ENCODE measurements at places on chromosomes 2 and 18.

- DNase-seq = no peak
These were observed 29.2 kb upstream of the STK17B start for GRCh38 chr2:196200557-196200956.

GRCh38 chr2:70596739-70597138, 43.1 kb upstream of the TGFA start:
- no peak for DNase-seq

DNA sequence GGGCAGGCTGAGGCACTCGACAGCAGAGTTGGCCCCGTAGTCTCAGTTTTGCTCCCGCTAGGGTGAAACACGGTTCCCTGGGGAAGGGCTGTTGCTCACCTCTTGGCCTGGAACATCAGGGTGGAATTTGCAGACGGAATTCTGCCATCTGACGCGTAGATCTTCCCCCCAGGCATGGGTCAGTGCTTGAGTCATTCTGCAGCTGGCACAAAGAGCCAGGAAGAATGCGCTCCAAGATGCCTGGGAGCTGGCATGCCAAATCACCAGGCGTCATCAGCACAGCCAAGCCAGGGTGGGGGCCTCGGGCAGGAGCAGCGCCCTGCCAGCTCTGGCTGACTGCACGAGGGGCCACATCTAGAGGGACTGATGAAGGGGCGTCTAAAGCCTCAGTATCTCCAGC, 42.7 kb downstream of the ODC1 start:
- no peak for DNase-seq

DNA sequence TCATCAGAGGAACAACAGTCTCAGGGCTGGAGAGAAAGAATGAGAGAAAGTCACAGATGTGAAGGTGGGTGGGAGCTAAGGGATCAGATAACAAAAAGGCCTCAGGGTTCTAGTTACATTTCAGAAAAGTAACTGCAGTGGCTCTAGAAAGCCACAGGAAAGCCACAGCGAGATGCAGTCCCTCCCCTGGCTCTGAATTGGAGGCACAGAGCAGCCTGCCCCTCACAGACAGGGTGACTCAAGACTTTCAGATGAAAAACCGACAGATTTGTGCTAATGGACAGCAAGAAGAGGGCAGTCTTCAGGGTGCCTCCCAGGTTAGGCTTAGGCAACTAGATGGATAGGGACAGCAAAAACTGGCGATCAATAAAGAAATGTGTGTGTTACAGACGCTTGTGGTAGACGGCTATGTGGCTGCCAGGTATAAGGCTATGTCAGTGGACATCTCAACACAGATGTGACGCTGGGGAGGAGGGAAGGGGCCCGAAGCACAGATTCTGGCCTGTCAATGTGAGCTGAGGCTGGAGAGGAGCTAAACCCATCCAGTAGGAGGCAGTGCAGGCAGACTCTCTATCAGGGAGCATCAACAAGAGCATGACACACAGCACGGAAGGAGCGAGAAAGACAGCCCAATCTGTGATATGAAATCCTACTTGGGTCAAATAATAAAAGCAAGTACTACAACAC, 26.2 kb downstream of the UNC50 start:
- DNase-seq = no peak

DNA sequence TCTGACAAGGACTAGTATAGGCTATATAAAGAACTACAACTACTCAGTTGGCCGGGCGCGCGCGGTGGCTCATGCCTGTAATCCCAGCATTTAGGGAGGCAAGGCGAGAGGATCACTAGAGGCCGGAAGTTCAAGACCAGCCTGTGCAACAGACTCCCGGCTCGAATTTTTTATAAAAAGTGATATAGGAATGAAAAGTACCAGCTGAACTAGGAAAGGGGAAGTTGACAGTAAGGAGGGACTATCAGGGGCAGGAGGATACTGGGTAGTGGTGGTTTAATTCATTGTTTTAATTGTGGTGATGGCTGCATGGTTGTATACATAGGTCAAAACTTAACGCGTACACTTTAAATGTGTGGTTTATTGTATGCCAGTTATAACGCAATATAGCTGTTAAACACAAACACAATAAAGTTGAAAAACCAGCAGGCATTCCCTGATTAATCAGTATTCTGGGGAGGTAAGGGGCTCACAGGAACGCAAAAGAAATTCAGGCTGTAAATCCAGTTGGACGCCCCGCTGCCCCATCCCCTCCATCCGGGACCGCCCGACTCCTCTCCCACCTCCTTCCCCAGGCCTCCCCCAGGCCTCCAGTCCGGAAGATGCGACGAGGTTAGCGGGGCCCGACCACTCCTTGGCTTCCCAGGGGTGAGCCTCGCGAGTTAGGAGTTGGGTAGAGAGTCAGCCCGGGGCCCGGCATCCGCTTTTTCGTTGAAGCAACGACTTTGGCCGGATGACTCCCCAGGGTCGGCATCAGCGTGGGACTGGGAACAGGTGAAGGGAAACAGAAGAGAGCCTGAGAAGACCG, 746 bp upstream of the POLR1B start:
- DNase-seq = peak; percentile 67

DNA sequence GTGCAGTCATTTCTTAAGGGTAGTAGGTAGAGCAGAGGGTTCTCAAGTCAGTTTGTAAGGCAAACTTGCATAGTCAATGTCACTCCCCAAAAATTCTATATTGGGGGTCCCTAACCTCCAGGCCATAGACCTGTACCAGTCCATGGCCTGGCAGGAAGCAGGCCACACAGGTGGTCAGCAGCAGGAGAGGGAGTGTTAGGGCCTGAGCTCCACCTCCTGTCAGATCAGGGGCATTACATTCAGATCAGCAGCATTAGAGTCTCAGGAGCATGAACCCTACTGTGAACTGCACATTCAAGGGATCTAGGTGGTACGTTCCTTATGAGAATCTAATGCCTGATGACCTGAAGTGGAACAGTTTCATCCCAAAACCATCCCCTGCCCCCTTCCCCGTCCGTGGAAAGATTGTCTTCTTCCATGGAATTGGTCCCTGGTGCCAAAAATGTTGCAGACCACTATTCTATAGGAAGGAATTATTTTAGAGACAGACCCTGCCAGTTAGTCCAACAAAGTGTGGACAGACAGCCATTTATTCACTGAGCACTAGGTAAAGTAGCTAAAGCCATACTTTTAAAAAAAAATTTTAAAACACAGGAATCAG, 6.7 kb downstream of the COA5 start:
- no peak for DNase-seq

DNA sequence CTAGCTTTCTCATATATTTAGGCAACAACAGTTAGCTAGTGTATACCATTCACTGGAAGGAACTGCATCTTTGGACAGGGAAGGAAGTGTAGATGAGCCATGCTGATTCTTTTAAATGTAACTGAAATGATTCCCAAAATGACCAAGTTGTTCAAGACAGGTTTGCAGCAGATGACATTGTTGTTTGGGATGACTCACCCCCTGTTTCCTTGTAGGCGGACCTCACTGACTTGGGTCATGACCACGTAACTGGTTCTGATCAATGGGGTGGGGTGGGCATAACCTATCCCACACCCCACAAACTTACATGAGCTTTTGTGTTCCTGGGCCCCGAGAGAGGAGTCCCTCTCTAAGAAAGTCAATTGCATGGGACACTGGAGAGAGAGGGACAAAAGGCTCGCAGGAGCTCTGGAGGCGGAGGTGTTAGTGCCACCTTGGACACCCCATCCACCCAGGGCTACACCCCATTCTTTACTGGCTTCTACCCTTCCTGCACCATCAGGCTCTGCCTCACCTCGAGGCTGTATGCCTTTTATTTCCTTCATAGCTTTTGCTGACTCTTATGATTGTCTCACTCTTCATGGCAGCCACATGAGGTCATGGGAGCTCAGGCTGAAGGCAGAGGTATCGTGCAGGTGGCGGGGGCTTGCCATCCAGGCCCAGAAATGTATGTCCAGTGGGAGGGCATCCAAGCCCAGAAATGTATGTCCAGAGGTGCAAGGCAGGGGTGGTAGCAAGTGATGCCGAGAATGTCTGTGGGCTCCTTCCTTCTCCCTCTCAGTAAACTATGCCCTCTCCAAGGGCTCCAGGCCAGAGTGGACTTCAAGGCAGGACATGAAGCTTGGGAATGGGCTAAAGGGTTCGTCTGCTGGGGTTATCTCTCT, 108.0 kb downstream of the TWIST2 start:
- DNase-seq = no peak

- no peak for DNase-seq
These were observed 62.7 kb upstream of the CTDP1 start for GRCh38 chr18:79616651-79617510.

DNA sequence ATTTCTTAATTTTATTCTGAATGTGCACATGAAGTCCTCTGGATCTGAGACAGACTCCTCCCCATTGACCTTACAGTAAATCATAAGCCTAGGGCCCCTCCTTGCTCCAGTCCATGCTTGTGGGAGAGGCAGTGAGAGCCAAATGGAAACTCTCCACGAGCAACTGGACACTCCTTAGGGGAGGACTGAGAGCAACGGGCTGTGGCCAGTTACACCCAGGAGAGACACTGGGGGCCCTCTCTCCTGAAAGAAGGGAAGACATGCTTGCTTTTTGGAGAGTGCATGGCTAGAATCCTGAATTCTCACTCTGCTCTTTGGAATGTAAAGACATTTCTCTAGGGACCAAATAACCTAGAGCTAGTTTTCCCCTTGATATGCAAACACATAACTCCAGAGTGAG, 49.0 kb upstream of the BIN1 start:
- DNase-seq = no peak

DNA sequence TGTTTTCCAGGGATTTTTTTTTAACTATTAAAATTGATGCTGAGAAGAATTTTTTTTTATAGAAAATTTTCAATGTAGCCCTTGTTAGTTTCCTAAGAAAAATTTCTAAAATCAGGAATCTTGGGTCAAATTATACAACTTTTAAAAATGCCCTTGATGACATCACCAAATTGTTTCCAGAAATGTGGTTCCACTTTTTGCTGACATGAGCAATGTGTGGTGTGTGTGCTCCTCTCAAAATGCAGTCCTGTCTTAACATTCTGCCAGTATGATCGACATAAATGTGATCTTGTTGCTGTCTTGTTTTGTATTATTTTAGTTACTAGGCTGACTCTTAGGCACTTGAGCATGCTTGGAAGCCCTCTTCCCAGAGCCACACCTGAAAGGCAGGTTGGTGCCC, 89.7 kb upstream of the ST6GAL2 start:
- DNase-seq = no peak

DNA sequence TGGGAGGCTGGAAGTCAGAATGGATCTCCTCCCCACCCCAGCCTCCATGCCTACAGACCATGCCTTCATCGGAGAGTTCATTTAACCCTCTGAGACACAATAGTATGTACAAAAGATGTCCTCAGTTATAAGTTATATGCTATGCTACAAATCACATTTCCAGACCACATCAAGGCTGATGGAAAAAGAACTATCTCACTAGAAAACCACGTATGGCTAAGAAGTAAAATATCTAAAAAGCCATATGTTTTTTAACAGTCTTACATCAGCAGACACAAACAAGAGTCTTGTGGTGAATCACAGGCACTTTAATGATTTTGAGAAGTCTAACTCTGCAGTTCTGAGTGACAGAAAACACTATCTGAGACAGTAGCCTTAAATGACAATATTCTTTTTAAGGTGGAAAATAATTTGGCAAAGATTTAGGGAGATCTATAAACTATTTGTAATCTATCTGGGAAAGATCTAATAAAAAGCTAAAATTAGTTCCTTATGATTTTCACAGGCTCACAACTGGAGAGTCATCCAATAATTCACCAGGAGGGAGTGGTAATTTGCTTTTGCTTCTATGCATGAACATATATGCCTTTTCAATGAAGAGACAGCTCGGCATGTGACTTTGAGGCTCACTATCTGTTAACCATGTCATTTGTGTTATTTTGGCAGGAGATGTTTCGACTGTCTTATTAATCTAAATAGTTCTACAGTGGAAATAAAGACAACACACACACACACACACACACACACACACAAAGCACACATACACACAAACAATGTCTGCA, 197.5 kb downstream of the IRS1 start:
- no peak for DNase-seq

- DNase-seq = no peak
These were observed 23.1 kb upstream of the GPC1 start for GRCh38 chr2:240412211-240412861.

GRCh38 chr18:21799721-21800120, 59.1 kb downstream of the MIB1 start:
- DNase-seq = no peak

GRCh38 chr2:128594953-128595677, 276.4 kb upstream of the HS6ST1 start:
- peak; percentile 46 for DNase-seq

DNA sequence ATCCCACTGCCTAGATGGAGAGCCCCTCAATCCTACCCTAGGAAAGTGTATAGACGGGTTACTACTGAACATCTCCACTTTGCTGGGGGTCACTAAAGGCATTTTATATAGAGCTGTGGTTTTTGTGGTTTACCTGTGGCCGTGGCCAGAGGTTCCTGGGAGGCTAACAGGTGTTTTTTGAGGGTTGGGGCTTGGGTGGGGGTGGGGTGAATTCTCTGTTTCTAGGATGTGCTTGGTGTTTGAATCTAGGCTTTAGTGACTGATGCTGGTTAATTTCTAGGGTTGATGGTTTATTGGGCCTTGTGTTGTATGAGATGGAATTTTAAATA, 7.7 kb downstream of the HOXD8 start:
- DNase-seq = no peak

GRCh38 chr2:161265874-161266273, 42.4 kb upstream of the PSMD14 start:
- no peak for DNase-seq
